MM.1S (cell line): ENCODE measurements at places on chromosomes 7 and 10.

- no peak for DNase-seq
Measured at GRCh38 chr10:96700374-96701099, 19.8 kb downstream of the PIK3AP1 start.

GRCh38 chr10:77899080-77899477, 27.5 kb downstream of the DLG5 start:
- DNase-seq = no peak

- no peak for DNase-seq
Measured at GRCh38 chr10:86363833-86364490, 2.6 kb downstream of the GRID1 start.

- DNase-seq = no peak
Measured at GRCh38 chr7:6165521-6166320, 106.7 kb downstream of the CYTH3 start.

DNA sequence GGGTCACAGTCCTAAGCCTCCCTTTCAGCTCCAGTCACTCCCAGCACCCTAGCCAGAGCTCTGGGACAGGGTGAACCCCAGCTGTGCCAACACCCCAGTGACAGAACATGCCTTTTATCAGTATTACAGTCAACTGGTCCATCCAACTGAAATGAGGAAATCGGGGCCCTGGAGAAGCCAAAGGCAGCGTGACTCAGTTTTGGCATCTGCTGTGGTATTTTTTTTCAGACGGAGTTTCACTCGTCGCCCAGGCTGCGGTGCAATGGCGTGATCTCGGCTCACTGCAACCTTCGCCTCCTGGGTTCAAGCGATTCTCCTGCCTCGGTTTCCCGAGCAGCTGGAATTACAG, 3.4 kb upstream of the CLDN15 start:
- no peak for DNase-seq

- DNase-seq = peak; percentile 80
Measured at GRCh38 chr7:150382123-150382843, 3.2 kb downstream of the ZNF775 start.

DNA sequence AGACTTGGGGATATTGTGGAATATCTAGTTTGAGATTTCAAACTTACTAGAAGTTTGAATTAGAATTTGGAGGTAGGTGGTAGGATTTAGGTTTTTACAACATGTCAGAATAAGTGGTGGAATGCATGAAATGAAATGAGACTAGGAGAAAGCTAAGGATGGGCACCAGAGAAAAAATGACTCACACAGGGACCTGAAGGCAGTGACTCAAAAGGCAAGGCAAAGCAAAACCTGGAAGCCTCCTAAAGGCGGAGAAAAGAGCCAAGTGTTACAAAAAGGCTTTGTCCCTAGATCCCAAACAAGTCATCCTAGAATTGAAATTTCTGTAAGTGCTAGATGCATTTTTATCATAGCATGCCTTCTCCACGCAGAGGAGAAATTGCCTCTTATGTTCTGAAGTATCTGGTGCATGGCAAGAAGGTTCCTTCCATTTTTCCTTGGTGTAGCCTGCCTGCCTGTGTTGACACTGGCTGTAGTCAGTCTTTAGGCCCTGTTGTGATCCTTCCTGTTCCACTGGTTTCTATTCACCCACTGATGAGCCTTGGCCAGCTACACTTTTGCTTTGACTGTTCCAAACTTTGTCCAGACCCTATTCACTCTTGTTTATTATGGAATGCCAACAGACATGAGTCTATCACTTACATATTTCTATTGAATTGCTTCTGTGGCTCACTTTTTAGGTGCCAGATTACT, 109.3 kb downstream of the ETV1 start:
- DNase-seq = no peak

DNA sequence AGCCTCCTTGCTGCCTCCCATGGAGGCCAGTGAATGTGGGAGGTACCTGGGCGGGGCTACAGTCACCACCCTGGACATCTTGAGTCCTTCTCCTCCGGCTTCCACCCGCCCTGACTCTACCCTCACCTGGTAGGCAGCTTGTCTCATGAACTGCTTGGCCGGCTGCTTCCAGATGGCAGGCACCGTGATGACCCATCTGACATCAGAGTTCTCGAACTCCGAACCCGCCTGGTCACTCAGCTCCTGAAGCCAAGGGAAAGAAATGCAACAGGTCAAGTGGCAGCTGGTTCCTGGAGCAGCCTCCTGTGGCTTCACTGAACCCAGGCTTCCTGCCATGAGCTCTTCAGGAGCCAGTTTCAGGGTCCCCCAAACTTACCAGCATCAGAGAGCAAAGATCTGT, 50.1 kb downstream of the HSPA12A start:
- no peak for DNase-seq

- DNase-seq = no peak
Measured at GRCh38 chr10:44470784-44471183, 85.9 kb upstream of the CXCL12 start.

DNA sequence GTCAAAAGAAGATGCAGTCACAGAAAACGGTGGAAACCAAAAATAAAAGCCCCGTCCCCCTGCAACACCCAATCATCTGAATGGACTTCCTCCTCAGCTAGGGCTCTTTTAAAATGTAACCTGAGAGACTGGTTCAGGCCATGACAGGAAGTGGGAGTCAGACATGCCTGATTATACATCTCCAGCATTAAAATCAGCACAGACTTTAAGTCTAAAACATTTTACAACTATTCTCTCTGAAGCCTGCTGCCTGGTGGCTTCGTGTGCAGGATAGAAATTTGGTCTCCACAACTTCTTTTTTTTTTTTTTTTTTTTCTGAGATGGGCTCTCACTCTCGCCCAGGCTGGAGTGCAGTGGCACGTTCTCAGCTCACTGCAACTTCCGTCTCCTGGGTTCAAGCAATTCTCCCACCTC, 30.3 kb downstream of the HACD1 start:
- no peak for DNase-seq

DNA sequence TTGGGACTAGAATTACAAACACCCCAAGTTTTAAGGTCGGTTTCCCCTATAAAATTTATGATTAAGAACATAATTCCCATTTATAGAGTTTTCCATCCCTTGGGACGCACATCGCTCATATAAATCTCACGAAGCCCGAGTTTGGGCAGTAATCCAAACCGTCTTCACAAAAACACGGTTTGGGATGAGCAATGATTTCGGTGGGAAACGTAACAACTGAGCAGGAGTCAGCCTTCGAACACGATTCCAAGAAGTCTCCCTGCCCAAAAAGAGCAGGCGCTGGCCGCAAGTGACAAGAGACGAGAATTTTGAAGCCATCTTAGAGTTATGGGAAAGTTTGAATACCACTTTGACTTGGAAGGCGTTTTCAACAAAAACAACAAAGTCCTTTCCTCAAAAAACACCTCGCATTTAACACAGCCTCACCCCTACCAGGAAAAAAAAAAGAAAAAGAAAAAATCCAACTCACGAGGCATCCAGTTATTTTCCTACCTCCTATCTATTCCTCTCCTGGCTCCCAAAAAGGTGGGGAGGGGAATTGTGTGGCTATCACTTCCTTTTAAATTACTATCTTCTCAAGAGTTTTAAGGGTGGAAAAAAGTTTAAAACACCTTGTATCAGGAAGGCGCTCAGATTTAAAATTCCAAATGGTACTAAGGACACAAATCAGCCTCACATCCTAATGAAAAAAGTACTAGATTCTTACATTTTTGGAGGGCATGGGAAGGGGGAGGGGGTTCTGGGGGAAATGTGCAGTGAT, 1.6 kb downstream of the SEPHS1 start:
- DNase-seq = no peak

DNA sequence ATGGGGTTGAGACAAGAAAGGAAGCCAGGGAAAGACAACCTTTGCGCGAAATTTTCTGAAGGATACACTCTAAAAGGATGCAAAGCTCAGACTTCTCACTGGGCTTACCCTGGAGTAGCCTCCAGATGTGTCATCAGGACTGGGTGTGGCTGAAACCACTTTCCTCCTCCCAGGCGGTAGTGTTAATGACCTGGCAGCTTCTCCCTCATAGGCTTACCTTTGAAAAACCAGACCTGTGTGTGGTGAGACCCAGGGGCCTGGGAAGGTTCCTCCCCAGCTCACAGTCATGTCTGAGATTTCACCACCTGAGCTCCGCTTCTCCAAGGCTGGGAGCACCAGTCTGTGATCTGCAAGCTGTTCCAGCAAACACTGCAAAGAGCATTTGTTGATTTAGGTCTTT, 93.7 kb downstream of the EPC1 start:
- DNase-seq = peak; percentile 51

GRCh38 chr7:91206361-91206960, 57.8 kb upstream of the FZD1 start:
- DNase-seq = no peak

- no peak for DNase-seq
Measured at GRCh38 chr10:24240041-24240751, 31.3 kb downstream of the KIAA1217 start.
